Smooth muscle cell of the brain vasculature (primary cell): ENCODE measurements at places on chromosomes 5 and 9.

GRCh38 chr9:97293207-97293721 lies 14.2 kb upstream of the CCDC180 start:
- peak; percentile 31 for DNase-seq

- DNase-seq = no peak
These were observed 32.1 kb upstream of the SARDH start for GRCh38 chr9:133770076-133770777.

DNA sequence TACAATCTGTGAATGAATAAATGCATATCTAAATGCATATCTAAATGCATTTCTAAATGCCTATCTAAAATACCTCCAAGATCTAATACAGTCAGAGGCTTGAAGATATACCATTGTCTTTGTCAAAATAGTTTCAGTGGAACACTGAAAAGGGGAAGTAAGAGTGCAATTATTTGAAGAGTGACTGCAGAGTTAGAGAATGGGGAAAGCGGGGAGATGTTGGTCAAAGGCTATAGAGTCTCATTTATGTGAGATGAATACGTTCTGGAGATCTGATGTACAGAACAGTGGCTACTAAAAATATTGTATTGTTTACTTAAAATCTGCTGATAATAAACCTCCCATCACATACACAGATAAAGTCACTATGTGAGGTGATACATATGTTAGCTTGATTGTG lies 1126.2 kb upstream of the CDH9 start:
- DNase-seq = no peak

- no peak for DNase-seq
These were observed 14.7 kb downstream of the MTAP start for GRCh38 chr9:21817176-21817575.

DNA sequence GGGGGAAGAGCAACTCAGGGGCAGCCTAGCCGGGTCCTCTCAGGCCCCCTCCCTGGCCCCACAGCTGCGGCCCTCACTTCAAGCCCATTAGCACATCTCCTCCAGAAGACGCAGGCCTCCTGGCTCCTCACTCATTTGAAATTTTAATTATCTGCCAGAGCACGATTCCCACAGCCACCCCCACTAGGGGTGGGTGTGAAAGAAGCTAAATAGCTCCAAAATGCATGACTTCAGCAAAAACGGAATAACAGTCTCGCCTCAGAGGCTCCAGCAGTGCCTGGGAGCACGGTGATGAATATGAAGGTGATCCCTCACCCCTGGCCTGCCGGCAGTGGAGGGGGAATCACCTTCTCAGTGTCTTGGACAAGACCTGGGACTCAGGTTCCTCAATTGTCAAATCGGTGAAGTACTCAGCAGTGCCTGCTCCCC lies 61.1 kb upstream of the HRH2 start:
- no peak for DNase-seq

- no peak for DNase-seq
These were observed 70.8 kb upstream of the UNC5A start for GRCh38 chr5:176739461-176740051.

- no peak for DNase-seq
These were observed 7.4 kb downstream of the CDK9 start for GRCh38 chr9:127793093-127793708.
